ENCODE measurements at places on chromosomes 3 and 15. TPM values are rescaled to one million over a fixed set of nuclear protein-coding genes. Genes with fewer than 3 reads are reported as not detected.

The KBTBD8 gene
- 8.6 TPM for total RNA-seq

The LARP6 gene
- total RNA-seq = not detected

The IL5RA gene
- total RNA-seq = 0.34 TPM

GRCh38 chr3:105032541-105032940 is 334.2 kb upstream of the ALCAM start:
- H3K27me3 ChIP-seq = no peaks in the 10 kb centered on the region
- DNase-seq = no peak
- H3K4me3 ChIP-seq = no peak overlapping the region
- H3K36me3 ChIP-seq = no peaks in the 10 kb centered on the region

GRCh38 chr3:79973917-79974595 is 206.3 kb upstream of the ROBO1 start:
- no peak overlapping the region for H3K27ac ChIP-seq
- no peaks in the 10 kb centered on the region for H3K27me3 ChIP-seq
- no peak overlapping the region for H3K4me3 ChIP-seq
- H3K36me3 ChIP-seq = no peaks in the 10 kb centered on the region
- no peak for DNase-seq
- no peaks in the 10 kb centered on the region for H3K4me1 ChIP-seq

- no peaks in the 10 kb centered on the region for H3K36me3 ChIP-seq
- H3K4me1 ChIP-seq = no peaks in the 10 kb centered on the region
- H3K4me3 ChIP-seq = no peak overlapping the region
- no peak overlapping the region for H3K27ac ChIP-seq
These were observed 88.4 kb upstream of the PLSCR4 start for GRCh38 chr3:146339349-146339748.

DNA sequence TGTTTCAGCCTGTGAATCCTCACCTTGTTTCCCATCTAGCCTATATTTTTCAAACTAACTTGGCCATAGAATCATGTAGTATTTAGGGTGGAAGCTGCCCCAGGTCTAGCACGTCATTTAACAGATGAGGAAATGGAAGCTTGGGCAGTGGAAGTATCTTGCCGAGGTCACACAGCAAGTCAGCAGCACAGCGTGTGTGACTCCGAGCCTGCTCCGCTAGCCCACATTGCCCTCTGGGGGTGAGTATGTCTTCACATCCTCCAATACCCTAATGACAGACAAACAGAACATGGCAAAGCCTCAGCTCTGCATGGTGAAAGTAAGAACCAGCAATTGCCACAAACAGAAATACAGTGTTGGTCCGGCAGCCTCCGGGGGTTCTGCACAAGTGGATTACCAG is 2.2 kb upstream of the CCR5 start:
- no peaks in the 10 kb centered on the region for H3K27me3 ChIP-seq
- peaks cover under 1% of the 10 kb centered on the region for H3K36me3 ChIP-seq
- H3K4me1 ChIP-seq = peaks cover 45% of the 10 kb centered on the region
- no peak overlapping the region for H3K4me3 ChIP-seq

DNA sequence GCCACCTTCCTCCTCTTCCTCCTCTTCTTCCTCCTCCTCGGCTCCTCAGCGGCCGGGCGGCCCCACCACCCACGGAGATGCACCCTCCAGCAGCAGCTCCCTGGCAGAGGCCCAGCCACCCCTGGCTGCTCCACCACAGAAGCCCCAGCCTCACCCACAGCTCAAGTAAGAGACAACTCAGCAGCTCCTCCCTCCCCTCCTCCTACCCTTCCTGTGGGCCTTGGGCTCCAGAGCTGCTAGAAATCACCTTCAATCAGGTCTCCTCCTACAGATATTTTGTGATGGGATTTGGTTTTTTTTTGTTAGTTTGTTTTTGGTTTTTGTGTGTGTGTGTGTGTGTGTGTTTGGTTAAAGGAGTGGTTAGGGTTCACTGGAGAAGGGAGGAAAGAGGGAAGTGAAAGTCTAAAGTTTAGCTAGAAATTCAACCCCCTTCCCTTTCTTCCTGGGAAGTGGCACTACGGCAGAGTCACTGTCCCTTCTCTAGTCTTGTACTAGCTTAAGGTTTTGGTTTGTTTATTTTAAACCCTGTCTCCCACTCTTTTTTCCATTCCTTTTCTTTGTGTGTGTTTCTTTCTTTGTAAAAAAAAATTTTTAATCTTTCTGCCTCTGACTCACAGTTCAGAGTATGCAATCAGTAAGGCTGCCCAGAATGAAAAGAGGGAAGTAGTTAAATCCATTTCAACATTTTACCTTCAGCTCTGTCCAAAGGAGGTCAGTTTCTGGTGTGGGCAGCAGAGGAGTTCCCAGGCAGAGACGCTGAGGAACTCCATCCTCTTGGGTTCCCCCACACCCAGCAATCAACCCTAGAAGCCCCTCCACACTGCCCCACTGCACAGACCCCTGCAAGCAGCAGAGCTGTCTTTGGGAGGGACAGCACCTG is 29.0 kb upstream of the TIMP4 start:
- H3K36me3 ChIP-seq = no peaks in the 10 kb centered on the region
- H3K27ac ChIP-seq = peak overlapping the region; percentile 53
- H3K4me1 ChIP-seq = peaks cover 21% of the 10 kb centered on the region

Measured in natural killer cell (primary cell).